Gastroesophageal sphincter (tissue), 4 donors: ENCODE measurements at places on chromosomes 12 and 14. TPM values are rescaled to one million over a fixed set of nuclear protein-coding genes. Genes with fewer than 3 reads are reported as not detected.

DNA sequence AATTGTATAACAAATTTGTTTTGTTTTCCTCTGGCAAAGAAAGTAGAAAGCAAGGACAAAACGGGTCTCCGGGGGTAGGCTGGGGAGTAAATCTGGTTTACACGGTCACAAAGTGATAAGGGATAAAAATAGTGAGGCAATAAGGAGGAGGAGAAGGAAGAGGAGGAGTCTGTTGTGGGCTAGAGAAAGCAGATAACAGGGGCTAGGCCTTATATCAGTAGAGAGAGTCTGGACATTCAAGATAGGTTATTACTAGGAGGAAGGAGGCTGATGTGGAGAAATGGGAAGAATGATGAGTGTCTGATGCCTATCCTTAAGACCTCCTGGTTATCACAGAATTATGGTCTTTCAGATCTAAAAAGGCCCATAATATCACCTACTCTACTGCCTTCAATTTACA lies 83.2 kb upstream of the SSTR1 start:
- no peaks in the 10 kb centered on the region for H3K36me3 ChIP-seq
- H3K4me3 ChIP-seq: no peak overlapping the region
- H3K27ac ChIP-seq: no peak overlapping the region
- ATAC-seq: no peak
- H3K4me1 ChIP-seq: no peaks in the 10 kb centered on the region

- no peak overlapping the region for H3K4me3 ChIP-seq
- peaks cover 3% of the 10 kb centered on the region for H3K4me1 ChIP-seq
- H3K27ac ChIP-seq: peak overlapping the region; percentile 94
- no peaks in the 10 kb centered on the region for H3K27me3 ChIP-seq
These were observed 3.4 kb downstream of the SSPN start for GRCh38 chr12:26198742-26199141.

DNA sequence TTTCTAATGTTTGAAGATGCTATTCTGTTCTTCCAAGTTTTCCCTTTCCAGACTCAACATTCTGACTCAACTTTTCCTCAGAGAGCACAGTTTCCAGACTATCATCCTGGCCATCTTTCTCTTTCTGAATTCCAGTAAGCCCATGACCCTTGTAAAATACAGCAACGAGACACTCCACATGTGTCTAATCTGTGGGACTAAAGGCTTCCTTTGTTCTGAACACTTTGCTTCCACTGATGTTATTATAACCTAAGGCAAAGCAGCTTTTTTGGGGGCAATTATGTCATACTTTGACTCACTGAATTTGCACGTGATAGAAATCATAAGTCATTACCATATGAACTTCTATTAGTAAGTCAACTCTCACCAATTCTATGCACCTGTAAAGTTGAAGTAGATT lies 6.3 kb upstream of the ART4 start:
- ATAC-seq: peak; percentile 62
- H3K36me3 ChIP-seq: no peaks in the 10 kb centered on the region
- no peaks in the 10 kb centered on the region for H3K4me1 ChIP-seq
- H3K27me3 ChIP-seq: no peaks in the 10 kb centered on the region
- no peak overlapping the region for H3K27ac ChIP-seq
- no peak overlapping the region for H3K4me3 ChIP-seq

DNA sequence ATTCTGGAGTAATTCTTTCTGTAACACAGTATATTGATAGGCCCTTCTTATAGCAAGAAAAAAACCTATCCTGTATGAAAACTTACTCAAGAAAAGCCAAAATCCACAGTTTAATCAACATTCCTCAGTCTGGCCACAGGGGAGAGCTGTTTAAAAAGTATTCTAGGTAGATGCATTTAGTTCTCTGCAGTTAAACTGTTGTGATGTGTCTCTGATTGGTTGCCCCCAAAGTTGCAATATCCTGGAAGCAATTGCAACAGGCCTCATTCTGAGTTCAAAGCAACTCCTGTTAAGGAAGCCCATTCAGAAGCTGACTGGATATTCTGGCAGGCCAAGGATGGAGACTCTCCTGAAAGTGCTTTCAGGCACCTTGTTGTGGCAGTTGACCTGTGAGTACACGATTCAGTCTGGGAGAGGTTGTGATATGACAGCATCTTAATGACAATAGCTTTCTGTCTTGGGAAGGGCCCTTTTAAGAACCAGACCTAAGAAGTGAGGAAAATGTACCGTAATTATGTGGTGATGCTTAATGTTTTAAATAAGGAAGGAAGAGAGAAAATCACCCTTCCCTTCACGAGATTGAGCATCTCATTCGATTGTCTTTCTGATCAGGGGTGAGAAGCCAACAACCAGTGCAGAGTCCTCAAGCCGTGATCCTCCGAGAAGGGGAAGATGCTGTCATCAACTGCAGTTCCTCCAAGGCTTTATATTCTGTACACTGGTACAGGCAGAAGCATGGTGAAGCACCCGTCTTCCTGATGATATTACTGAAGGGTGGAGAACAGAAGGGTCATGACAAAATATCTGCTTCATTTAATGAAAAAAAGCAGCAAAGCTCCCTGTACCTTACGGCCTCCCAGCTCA lies 420.7 kb downstream of the DAD1 start:
- H3K27me3 ChIP-seq: peaks cover 5% of the 10 kb centered on the region
- no peaks in the 10 kb centered on the region for H3K36me3 ChIP-seq
- H3K4me3 ChIP-seq: no peak overlapping the region
- ATAC-seq: no peak
- H3K4me1 ChIP-seq: no peaks in the 10 kb centered on the region
- H3K27ac ChIP-seq: no peak overlapping the region

GRCh38 chr12:83958997-83959396 lies 953.6 kb downstream of the SLC6A15 start:
- ATAC-seq: no peak
- no peaks in the 10 kb centered on the region for H3K27me3 ChIP-seq
- no peaks in the 10 kb centered on the region for H3K4me1 ChIP-seq
- H3K36me3 ChIP-seq: no peaks in the 10 kb centered on the region
- H3K4me3 ChIP-seq: no peak overlapping the region

- no peaks in the 10 kb centered on the region for H3K27me3 ChIP-seq
- H3K27ac ChIP-seq: peak overlapping the region; percentile 39
- peaks cover 7% of the 10 kb centered on the region for H3K4me1 ChIP-seq
- no peak for ATAC-seq
- no peak overlapping the region for H3K4me3 ChIP-seq
These were observed 20.6 kb upstream of the PCNX1 start for GRCh38 chr14:70886421-70887206.

DNA sequence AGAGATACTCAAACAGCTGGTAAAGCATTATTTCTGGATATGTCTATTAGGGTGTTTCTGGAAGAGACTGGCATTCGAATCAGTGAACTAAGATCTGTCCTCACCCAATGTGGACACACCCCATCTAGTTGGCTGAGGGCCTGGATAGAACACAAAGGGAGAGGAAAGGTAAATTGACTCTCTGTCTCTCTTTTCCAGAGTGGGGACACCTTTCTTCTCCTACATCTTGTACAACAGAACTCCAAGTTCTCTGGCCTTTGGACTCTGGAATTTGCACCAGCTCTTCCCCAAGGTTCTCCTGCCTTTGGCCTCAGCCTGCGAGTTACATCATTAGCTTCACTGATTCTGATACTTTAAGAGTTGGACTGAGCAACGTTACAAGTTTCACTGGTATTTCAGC lies 1253.9 kb downstream of the SLC16A7 start:
- H3K4me3 ChIP-seq: no peak overlapping the region
- no peaks in the 10 kb centered on the region for H3K36me3 ChIP-seq
- H3K27ac ChIP-seq: no peak overlapping the region
- no peaks in the 10 kb centered on the region for H3K4me1 ChIP-seq
- H3K27me3 ChIP-seq: no peaks in the 10 kb centered on the region

The PPM1H gene
- 1.9 TPM for total RNA-seq

- H3K27ac ChIP-seq: no peak overlapping the region
- H3K4me1 ChIP-seq: no peaks in the 10 kb centered on the region
- no peaks in the 10 kb centered on the region for H3K36me3 ChIP-seq
- no peaks in the 10 kb centered on the region for H3K27me3 ChIP-seq
- H3K4me3 ChIP-seq: no peak overlapping the region
These were observed 1124.0 kb upstream of the TMEM132C start for GRCh38 chr12:127143020-127143419.

The MUCL1 gene
- not detected for total RNA-seq

GRCh38 chr14:61493239-61493638 lies 171.9 kb downstream of the PRKCH start:
- H3K27me3 ChIP-seq: no peaks in the 10 kb centered on the region
- ATAC-seq: no peak
- H3K4me1 ChIP-seq: peaks cover 29% of the 10 kb centered on the region
- no peaks in the 10 kb centered on the region for H3K36me3 ChIP-seq
- no peak overlapping the region for H3K4me3 ChIP-seq
- H3K27ac ChIP-seq: no peak overlapping the region

The SLC39A2 gene
- not detected for total RNA-seq

The RFX4 gene
- total RNA-seq: not detected

DNA sequence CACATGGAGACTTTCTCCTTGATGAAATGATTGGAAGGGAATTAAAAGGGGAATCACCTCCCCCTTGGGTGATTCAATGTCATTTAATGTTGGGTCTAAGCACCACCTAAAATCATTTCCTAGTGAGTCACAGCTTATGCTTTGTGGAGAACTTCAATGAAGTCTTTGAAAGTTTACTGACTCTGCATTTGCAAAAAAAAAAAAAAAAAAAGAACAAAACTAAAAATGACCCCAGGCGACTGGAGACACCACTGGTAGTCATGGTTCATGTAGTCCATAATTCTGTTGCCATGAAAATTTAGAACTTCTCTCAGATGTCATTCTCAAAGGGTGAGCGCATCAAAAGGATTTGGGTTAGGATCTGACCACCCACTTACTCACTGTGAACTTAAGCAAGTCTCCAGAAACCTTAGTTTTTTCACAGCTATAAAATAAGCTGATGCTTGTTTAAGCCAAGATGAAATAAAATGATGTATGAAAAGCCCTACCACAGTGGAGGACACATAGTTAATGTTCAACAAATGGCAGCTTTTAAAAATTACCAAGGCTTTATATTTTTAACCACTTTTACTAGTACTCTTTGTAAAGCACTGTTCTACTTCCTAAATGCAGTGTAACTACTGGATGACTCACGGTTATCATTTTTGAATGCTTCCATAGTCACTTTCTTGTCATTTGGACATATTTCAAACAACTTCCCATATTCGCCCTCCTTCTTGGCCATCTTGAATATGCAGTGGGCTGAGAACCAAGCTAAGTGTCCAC lies 18.1 kb upstream of the KSR2 start:
- H3K27ac ChIP-seq: no peak overlapping the region
- H3K36me3 ChIP-seq: no peaks in the 10 kb centered on the region
- ATAC-seq: no peak
- H3K4me1 ChIP-seq: no peaks in the 10 kb centered on the region

The ETFBKMT gene
- total RNA-seq: 6.1 TPM

The COL2A1 gene
- total RNA-seq: not detected

The TRMT5 gene
- 16.5 TPM for total RNA-seq

The FITM1 gene
- total RNA-seq: 0.27 TPM

GRCh38 chr14:61875483-61875882 lies 113.3 kb downstream of the SNAPC1 start:
- no peaks in the 10 kb centered on the region for H3K36me3 ChIP-seq
- H3K27me3 ChIP-seq: peaks cover 4% of the 10 kb centered on the region
- no peak for ATAC-seq
- H3K4me3 ChIP-seq: no peak overlapping the region

The GRIN2B gene
- under 0.01 TPM for total RNA-seq

GRCh38 chr12:122729583-122730214 lies 945 bp downstream of the HCAR1 start:
- ATAC-seq: no peak
- peaks cover 9% of the 10 kb centered on the region for H3K27me3 ChIP-seq
- H3K4me3 ChIP-seq: no peak overlapping the region
- H3K4me1 ChIP-seq: no peaks in the 10 kb centered on the region
- H3K27ac ChIP-seq: no peak overlapping the region

DNA sequence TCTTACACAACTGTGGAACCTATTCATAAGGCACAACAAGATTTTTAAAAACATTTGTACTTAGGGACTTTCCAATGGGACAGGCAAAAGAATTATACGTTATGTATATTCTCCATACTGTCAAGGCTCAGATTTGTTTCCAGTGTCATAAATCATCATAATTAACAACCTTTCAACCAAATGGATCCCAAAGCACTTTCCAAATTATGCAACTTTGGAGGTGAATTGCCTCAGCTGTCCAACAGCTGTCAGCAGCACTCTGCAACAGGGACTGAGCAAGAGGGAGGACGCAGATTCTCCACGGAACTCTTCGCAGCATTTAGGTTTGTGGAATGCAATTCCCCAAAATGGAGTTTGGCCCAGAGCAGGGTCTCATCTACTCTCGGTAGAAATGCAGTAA lies 186.6 kb downstream of the PAX9 start:
- no peak for ATAC-seq
- no peaks in the 10 kb centered on the region for H3K27me3 ChIP-seq
- H3K36me3 ChIP-seq: no peaks in the 10 kb centered on the region
- H3K4me1 ChIP-seq: no peaks in the 10 kb centered on the region
- no peak overlapping the region for H3K4me3 ChIP-seq
- H3K27ac ChIP-seq: no peak overlapping the region

The ADGRD1 gene
- total RNA-seq: 19.1 TPM

- H3K4me1 ChIP-seq: no peaks in the 10 kb centered on the region
- no peak for ATAC-seq
- H3K27me3 ChIP-seq: no peaks in the 10 kb centered on the region
- peak overlapping the region; percentile 3 for H3K27ac ChIP-seq
These were observed 151.1 kb downstream of the DPF3 start for GRCh38 chr14:72742838-72743195.

The MANSC4 gene
- total RNA-seq: not detected

The MARK3 gene
- 65.3 TPM for total RNA-seq

GRCh38 chr12:16955083-16955657 lies 349.2 kb upstream of the LMO3 start:
- H3K4me1 ChIP-seq: no peaks in the 10 kb centered on the region
- no peak overlapping the region for H3K27ac ChIP-seq
- H3K27me3 ChIP-seq: no peaks in the 10 kb centered on the region
- ATAC-seq: no peak

DNA sequence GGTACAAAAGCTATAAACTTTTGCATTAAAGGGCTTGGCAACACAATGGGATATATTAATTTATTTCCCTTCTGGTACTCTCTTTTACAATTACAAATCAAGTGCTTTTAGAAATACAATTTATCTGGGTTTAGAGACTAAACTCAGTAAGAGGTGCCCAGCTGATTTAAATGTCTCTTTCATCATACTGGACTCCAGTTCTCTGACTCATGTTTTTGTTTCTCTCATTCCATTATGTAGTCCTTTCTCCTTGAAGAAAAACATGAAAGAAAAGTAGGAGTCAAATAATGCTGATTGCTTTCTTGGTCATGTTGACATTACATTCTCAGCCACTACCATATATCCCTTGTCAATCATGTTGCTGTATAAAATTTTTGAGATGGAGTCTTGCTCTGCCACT lies 36.3 kb upstream of the CFL2 start:
- ATAC-seq: no peak
- H3K4me1 ChIP-seq: no peaks in the 10 kb centered on the region
- no peaks in the 10 kb centered on the region for H3K27me3 ChIP-seq
- peaks cover 31% of the 10 kb centered on the region for H3K36me3 ChIP-seq
- H3K27ac ChIP-seq: no peak overlapping the region
- H3K4me3 ChIP-seq: no peak overlapping the region

GRCh38 chr12:123131291-123131832 lies 19.5 kb downstream of the PITPNM2 start:
- no peaks in the 10 kb centered on the region for H3K27me3 ChIP-seq
- no peaks in the 10 kb centered on the region for H3K36me3 ChIP-seq
- no peak for ATAC-seq
- H3K27ac ChIP-seq: peak overlapping the region; percentile 76
- peaks cover 53% of the 10 kb centered on the region for H3K4me1 ChIP-seq
